A549 treated with CORT108297 at 1 μM for 4 hours (cell line): ENCODE measurements at places on chromosomes 1 and 21. TPM values are rescaled to one million over a fixed set of nuclear protein-coding genes. Genes with fewer than 3 reads are reported as not detected.

The GNAT2 gene
- total RNA-seq: 0.09 TPM in 1 of 5 replicates, not detected in the others

The MYBPH gene
- total RNA-seq: 0.03 TPM in 1 of 5 replicates, not detected in the others

The TMEM200B gene
- total RNA-seq: 0.05 to 0.16 TPM (median 0.12 TPM) in 5 replicates

The RPTN gene
- total RNA-seq: not detected in 5 replicates

The CFHR5 gene
- not detected in 5 replicates for total RNA-seq

The VASH2 gene
- 2.8 to 4.0 TPM (median 3.7 TPM) in 5 replicates for total RNA-seq

The E2F2 gene
- total RNA-seq: 2.2 to 3.1 TPM (median 2.7 TPM) in 5 replicates

The SLC16A4 gene
- 29.1 to 40.0 TPM (median 36.7 TPM) in 5 replicates for total RNA-seq

The TMEM201 gene
- total RNA-seq: 10.2 to 16.1 TPM (median 14.8 TPM) in 5 replicates

The ITGB2 gene
- 0.55 to 0.77 TPM (median 0.66 TPM) in 5 replicates for total RNA-seq
